ENCODE measurements at places on chromosomes 12 and 14.

GRCh38 chr14:52402812-52403526, 88.9 kb downstream of the PTGER2 start:
- no peak for DNase-seq

DNA sequence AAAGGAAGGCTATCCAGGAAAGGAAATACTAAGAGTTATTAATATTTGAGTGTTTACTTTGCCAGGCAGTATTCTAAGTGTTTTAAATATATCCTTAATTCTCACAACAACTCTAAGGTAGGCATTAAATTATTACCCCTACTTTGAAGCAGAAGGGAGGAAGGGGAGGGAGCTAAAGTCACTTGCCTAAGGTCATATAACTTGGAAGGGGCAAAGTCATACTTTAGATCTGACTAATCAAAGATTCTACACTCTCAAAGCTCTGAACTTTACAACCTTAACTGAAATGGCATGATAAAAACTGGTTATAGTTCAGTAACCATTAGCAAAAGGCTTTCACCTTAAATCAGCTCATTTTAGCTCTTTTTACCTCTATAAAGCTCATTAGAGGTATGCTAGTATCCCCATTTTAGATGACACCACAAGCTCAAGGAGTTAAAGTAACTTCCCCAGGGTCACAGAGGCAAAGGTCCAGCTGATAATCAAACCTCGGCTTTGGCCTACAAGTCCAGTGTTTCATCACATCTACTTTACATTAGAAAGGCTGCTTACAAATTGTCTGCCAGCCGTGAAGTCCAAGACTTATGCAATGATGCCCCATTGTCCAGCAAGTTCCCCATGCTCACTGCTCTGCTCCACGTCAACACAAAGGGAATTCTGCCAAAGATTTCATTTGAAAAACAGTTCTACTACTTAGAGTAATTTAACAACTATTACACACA, 223.9 kb downstream of the MED13L start:
- DNase-seq, result no peak

- DNase-seq, result no peak
Observed at GRCh38 chr14:72810201-72810600, 83.7 kb downstream of the DPF3 start.

DNA sequence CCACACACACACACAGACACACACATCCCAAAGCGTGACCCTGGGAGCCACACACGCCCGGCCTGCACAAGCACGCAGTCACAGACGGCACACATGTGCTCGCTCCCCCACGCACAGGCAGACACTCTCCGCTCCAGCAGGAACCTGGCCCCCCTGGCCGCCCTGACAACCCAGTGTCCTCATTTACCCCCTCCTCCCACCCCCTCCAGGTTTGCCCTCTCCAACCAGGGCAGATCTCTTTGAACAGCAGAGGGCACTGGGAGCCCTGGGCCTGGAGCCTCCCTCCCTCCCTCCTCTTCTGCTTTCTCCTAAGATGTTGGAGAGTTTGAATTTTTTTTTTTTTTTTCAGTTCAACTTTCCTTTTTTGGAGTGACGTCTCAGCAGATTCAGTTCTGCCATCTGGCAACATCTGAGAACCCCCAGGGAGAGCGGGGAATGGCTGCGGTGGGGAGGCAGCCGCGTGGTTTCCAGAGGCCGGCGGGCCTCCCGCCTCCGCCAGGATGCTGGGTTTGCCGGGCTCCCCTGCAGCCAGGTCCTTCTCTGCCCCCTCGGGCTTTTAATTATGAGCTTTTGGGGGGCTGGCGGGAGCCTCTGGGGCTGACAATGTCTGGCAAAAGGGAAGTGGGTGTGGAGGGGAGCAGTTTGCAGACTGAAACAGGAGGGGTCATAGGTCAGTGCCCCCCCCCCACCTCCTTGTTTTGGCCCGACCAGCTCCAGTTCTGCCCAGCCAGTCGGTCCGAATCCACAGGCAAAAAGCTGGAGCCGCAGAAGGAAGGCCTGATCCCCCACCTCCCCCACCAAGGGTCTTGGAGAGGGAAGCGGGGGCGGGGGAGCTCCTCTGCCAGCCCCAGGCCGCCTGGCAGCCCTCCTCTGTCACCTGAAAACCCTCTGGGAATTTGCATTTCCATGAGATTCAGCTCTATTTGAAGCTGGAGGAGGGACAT, 1.3 kb upstream of the NCOR2 start:
- peak; percentile 22 for DNase-seq

DNA sequence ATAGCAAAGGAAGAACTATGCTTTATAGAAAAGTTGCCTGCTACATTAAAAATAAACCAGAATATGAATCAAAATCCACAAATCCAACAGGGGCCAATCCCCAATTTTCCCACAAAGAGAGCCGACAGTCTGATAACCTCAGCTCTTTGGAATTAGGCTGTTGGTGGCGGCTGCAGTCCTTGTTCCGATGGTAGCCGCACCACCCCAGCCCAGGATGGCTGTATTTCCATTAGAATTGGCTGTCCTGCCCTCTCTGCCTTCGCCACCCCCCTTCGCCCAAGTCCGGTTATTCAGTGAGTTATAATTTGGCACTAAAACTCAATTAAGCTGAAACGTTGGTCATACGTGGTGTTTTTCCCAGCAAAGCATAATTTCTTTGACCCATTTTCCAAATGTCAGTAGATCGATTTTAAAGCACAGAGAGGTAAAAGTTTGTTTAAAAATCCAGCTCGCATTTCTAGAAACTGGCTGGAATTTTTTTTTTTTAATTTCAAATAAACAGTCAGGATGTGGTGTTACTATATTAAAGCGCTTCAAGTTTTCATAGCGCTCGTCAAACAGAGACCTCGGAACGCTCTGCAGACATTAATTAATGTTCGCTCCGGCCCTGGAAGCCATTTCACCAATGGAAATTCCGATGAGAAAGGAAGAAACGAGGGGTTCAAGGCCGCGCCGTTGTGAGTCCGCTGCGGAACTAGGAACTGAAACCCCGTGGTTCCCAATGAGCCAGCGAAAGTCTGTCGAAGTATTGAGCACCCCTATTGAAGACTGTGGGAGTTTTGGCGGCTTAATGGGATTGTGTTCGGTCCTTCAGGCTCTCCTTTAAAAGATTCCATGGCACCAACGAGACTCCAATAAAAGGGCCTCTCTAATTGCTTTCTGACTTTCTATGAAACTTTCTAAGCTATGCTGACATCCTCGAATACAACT, 104.8 kb upstream of the DIO3 start:
- DNase-seq, result no peak

GRCh38 chr12:7460375-7461259, 16.7 kb upstream of the CD163L1 start:
- peak; percentile 50 for DNase-seq

DNA sequence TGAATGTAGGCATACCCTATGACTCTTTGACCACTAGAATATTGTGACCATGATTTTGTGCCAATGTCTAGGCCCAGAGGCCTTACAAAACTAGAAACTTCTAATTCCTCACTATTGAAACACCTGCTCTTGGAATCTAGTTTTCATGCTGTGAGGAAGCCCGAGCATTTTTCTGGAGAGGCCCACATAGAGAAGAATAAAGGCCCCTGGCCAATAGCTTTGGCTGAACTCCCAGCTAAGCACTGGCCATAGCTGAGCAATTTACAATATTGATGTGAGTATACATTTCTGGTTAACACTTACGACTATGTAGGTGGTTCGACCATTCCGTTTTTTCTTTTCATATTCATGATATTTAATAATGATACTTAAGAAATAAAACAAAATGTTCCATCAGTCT, 190.3 kb downstream of the KCNH5 start:
- no peak for DNase-seq

DNA sequence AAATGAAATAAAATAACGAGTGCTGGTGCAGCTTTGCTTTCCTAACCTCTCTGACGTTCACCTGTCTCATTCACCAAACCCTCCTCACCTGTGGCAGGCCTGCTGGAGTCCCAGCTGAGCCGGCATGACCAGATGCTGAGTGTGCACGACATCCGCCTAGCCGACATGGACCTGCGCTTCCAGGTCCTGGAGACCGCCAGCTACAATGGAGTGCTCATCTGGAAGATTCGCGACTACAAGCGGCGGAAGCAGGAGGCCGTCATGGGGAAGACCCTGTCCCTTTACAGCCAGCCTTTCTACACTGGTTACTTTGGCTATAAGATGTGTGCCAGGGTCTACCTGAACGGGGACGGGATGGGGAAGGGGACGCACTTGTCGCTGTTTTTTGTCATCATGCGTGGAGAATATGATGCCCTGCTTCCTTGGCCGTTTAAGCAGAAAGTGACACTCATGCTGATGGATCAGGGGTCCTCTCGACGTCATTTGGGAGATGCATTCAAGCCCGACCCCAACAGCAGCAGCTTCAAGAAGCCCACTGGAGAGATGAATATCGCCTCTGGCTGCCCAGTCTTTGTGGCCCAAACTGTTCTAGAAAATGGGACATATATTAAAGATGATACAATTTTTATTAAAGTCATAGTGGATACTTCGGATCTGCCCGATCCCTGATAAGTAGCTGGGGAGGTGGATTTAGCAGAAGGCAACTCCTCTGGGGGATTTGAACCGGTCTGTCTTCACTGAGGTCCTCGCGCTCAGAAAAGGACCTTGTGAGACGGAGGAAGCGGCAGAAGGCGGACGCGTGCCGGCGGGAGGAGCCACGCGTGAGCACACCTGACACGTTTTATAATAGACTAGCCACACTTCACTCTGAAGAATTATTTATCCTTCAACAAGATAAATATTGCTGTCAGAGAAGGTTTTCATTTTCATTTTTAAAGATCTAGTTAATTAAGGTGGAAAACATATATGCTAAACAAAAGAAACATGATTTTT, 17.1 kb upstream of the AMN start:
- DNase-seq, result no peak

DNA sequence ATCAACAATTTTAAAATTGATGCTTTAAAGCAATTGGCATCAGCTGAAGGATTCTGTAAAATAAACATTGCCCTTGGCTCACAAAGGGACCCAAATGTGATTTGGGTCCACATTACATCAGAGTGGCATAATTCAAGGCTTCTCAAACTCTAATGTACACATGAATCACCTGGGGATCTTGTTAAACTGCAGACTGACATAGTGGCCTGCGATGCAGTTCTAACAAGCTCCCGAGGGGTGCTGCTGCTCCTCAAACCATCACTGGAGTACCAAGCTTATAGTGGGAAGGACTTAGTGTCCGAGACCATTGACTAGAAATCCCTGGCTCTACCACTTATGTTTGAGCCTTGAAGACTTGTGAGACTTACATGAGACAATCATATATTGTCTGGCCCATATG, 31.8 kb upstream of the DNM1L start:
- DNase-seq, result no peak
